CD4-positive, alpha-beta T cell treated with Interferon gamma for 1 hour (primary cell): ENCODE measurements at places on chromosomes 5 and 9.

- DNase-seq, result no peak
Observed at GRCh38 chr9:5838884-5839571, 6.1 kb upstream of the ERMP1 start.

GRCh38 chr5:111308951-111309350 is 84.8 kb downstream of the CAMK4 start:
- DNase-seq, result no peak

DNA sequence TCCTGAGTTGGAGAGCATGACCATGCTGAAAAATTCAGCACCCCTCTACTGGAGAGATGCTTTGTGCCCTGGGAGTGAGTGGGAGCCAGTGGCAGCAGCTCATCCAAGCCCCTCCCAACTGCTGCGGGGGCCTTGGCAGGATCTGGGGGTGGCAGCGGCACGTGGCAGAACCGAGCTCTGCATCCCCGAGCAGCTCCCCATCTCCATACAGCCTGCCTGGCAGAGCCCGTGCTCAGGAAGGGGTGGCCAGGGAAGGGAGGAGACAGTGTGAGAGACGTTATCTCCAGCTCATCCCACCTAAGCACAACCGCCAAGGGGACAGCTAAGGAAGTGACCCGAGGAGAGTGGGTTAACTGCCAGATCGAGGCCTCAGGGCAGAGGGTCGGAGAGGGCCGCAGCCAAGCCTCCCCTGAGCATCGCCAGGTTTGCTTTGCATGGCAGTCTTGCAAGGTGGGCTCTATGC is 17.2 kb upstream of the DPM2 start:
- no peak for DNase-seq

DNA sequence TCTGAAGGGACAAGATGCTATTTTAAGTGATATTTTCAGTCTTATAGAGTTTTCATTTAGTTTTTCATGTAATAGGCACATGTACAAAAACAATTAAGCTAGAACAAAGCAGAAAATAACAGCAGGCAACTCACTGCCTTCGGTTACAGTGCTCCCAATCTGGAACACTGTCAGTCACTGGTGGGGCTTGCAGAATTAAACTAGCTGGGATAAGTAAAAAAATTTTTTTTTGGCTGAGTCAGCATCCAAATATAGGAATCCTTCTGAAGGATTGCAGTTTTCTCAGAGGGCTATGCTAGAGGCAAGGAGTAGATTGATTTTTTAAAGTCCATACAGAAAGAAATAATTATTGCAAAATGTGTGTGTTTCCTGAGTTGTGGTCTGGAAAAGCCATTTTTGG is 250.2 kb upstream of the RFX3 start:
- DNase-seq, result no peak

GRCh38 chr5:81207009-81207408 is 26.1 kb upstream of the CKMT2 start:
- no peak for DNase-seq

GRCh38 chr5:135211083-135211790 is 177.2 kb upstream of the PITX1 start:
- no peak for DNase-seq
